ENCODE measurements at places on chromosomes 3 and 15.
A peak's percentile ranks its signal among the peaks of the same experiment; 100 is the strongest.

DNA sequence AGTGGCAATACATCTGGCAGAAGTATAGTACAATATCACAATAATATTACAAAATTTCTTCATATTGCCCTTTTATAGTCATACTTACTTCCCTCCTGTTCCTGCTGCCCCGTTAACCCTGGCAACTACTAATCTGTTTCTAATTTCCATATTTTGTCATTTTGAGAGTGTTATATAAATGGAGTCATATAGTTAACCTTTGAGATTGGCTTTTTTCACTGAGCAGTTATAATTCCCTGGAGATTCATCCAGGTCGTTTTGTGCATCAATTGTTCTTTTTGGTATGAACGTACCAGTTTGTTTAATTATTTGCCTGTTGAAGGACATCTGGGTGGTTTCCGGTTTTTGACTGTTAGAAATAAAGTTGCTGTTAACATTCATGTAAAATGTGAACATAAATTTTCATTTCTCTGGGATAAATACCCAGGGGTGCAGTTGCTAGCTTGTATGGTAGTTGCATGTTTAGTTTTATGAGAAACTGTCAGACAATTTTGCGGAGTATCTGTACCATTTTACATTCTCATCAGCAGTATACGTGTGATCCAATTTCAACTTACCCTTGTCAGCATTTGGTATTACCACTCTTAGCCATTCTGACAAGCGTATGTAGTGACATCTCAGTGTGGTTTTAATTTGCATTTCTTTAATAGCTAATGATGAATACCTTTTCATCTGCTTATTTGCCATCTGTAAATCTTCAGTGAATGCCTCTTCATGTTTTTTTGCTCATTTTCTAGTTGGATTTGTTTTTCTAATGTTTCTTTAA, 32.2 kb upstream of the IL20RB start:
- no peak for DNase-seq

DNA sequence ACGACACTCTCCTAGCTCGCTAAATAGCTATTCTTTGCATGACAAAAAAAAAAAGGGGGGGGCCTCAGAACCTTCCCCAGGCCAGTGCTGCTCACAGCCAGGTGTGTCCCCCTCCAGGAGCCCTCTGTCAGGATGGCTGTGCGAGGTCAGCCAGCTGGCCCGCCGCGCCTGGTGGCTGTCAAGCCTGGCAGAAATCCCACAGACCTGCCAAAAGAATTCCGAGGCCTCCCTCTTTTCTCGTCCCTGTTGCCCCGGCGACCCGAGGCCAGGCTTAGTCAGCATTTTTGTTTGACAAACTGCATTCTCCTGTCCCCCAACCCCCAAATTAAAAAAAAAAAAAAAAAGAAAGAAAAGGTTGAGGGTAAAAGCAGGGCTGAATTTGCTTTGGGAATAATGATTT, 61.9 kb downstream of the TM4SF4 start:
- peak; percentile 2 for DNase-seq

- no peak for DNase-seq
Measured at GRCh38 chr3:196886144-196886543, 18.4 kb downstream of the SENP5 start.

DNA sequence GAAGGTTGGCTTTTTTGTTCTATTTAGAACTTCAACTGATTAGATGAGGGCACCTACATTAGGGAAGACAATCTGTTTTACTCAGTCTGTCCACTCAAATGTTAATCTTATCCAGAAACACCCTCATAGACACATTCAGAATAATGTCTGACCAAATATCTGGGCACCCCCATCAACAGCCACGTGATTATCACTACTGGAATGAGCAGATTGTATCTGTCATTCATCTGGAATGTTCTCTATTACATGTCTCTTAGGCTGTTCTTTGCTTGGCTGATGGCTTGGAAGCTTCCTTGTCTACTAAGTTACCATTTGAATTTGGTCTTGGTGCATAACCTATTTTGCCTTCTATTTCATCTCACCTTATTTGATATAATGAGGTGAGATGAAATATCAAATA, 15.7 kb upstream of the LRRC58 start:
- no peak for DNase-seq

- no peak for DNase-seq
Measured at GRCh38 chr3:119357190-119357589, 63.0 kb downstream of the ARHGAP31 start.

DNA sequence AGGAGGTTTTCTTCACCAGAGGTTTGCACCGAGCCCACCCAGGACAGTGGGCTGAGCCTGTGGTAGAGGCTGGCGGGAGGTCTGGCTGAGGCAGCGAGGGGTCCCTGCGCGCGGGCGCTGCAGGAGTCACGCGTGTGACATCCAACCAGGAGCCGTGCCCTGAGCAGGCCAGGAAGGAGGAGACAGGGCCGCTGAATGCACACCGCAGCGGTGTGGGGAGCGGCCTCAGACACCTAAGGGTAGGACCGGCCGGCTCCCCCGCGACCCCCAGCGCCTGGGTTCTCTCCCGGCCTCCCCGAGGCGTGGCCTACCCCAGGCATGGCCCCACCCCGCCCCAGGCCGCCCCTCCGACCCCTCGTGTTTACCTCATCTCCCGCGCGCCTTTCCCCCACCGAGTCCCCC, 412 bp downstream of the SLC41A3 start:
- peak; percentile 44 for DNase-seq

GRCh38 chr3:78822726-78823125, 945.1 kb downstream of the ROBO1 start:
- DNase-seq, result no peak

DNA sequence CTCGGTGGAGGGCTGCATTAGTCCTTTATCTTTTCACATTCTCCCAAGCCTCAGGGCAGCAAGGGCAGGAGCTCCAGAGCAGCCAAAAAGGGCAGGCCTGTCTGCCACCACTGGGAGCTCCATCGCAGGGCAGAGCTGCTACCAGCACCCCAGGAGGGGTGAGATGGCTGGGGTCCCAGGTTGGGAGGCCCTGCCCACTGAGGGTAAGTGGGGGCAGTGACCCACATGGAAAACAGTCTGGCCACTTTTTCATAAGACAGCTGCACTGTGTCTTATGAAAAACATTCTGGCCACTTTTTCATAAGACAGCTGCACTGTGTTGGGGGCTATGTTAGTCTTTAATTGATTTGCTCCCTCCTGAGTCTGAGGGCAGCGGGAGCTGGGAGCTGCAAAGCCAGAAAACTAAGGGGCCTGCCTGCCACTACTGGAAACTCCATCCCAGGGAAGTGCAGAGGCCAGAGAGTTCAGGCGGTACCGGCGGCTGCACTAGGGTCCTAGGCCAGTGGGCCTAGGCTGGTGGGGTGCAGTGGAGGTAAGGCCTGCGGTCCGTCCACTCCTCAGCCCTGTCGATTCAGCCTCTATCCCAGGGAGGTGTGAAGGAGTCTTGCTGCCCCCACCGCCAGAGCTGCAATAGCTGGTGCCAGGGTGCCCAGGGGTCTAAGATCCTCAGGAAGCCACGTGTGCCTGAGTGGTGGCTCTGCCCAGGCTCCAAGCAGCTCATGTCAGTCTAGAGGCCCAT, 45.4 kb downstream of the TMCO5A start:
- DNase-seq, result no peak

- no peak for DNase-seq
Measured at GRCh38 chr3:72411126-72411525, 437.1 kb downstream of the SHQ1 start.

DNA sequence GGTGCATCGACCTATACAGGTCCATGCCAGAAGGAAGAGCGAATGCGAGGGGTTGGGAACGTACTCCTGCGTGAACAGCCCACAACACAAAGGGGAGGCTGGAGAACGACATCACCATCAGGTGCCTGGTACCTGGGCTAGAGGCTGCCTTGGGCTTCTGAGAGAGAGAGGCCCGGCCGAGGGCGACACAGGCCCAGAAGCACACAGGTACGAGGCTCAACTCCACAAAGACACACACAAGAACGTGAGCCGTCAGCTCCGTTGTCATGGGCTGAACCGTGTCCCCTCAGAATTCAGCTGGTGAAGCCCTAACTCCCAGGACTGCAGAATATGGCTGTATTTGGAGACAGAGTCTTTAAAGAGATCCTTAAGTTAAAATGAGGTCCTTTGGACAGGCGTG, 134.3 kb downstream of the ATP10A start:
- DNase-seq, result no peak

DNA sequence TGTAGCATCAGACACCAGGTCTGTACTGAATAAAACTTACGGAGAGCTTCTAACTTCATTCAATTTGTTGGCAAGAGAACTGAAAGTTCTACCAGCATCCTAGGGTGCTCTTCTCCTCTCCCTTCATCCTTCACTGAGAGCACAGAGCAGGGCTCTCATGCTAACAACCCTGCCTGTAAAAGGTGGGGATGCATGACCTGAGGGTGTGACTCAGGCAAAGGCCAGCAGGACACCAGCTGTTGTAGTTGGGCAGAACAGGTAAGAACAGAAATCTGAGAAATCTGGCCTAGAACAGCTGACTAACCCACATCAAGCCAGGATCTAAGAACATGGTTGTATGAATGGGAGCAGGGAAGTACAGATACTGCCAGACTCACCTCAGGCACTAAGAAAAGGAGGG, 64.2 kb downstream of the MYLK start:
- DNase-seq, result peak; percentile 4

- DNase-seq, result no peak
Measured at GRCh38 chr3:71183549-71183948, 400.0 kb downstream of the FOXP1 start.

GRCh38 chr3:21830541-21830940, 79.5 kb upstream of the ZNF385D start:
- no peak for DNase-seq

DNA sequence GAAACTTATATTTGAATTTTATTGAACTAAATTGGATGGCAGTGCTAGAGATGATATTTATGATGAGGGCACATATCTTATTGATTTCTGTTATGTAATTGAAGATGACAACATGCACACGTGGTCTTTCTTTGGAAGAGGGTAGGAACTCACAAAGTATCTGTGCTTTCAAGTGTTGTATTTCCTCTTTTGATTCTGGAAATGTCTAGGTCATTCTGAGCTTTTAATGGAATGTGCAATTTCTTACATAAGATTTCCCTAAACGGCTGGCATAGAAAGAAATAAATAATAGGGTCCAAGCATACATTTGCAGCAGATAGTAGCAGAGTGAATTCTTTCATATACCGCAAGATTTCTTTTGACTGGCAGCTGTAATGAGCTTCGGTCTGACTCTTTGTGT, 10.1 kb upstream of the GPR171 start:
- no peak for DNase-seq

DNA sequence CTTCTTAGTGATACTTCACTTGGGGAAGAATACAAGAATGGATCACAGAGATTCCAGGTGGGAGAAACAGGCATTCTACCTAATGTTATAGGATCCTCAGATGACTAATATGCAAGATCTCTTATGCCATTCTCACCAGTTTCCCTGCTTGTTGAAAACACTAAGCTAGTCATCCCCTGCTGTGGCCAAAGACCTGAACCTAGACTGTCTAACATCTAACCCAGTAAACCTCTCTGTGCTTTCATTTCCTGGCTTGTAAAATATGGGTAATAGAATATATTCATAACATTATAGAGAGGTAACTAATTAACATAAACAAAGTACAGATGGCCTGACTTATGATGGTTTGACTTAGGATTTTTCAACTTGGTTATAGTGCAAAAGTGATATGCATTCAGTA, 776.3 kb downstream of the TUSC7 start:
- DNase-seq, result no peak

DNA sequence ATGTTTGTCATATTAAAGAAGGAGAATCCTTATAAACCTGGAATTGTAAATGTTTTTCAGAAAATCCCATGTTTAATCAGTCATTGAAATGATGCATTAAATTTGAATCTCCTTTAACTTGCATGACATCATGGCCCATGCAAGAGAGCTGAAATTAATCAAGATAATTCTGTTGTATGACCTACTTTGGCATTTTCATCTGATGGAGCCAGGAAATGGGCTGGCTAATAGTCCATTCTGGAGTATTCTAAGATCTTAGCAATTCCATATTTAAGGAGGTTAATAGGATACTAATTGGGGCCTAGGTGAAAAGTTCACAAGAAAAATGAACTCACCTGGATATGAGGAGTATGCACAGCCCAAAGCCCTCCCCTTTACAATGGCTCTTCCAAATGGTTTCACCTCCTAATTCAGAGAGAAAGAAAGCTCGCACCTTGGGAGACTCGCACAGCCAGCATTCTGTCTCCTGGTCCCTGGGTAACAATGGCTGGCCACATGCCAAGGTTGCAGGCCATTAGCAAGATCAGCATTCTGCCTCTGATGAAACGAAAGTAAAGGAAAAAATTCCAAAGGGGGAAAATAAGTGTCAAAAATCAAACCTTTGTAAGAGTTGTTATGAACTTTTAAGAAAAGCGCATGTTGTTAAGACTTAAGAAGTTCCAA, 786.4 kb downstream of the MCTP2 start:
- no peak for DNase-seq

DNA sequence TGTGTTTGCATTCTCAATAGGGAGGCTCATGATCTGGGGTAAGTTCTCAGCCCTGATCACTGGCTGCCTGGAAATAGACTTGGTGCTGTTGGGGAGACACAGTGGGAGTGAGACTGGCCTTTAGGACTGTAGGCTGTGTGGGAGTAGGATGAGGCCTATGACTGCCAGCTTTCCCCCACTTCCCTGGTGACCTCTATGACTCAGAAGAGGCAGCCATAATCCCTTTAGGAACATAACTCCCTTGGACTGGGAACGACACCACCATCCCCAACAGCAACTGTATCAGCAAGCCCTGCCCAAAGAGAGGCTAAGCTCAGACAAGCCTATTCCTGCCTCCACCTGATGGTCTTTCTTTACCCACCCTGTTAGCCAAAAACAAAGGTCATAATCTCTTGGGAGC, 91.3 kb downstream of the SUCNR1 start:
- DNase-seq, result no peak

DNA sequence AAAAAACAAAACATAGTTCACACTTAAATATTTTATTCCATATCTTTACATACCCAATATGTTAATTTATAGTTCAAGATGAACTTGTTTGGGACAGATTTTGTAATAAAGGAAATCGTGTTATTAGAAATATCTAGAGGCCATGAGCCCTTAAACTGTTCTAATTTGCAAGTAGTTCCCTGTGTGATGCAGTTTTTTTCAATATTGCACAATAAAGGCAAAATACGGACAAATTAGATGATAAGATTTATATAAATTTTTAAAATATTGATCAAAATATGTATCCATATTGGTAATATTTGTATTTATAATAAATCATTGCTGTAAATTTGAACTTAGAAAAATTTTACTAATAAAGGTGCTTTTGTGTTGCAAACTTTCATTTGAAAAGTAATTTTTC, 23.8 kb downstream of the CTNNB1 start:
- no peak for DNase-seq

DNA sequence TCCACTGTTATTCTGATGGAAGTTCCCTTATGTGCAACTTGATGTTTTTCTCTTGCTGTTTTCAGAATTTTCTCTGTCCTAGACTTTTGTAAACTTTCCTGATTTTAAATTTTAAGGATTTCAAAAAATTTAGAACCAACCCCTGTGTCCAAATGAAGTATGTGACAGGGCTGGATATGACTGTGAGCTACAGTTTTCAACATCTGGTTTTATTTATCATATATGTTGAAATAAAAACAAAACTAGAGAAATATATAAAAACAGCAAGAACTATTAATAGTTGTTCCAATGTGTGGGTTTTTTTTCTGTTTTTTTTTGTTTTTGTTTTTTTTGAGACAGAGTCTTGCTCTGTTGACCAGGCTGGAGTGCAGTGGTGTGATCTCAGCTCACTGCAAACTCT, 47.4 kb upstream of the PSMD6 start:
- DNase-seq, result no peak
